ENCODE measurements at places on chromosomes 7 and 10.

DNA sequence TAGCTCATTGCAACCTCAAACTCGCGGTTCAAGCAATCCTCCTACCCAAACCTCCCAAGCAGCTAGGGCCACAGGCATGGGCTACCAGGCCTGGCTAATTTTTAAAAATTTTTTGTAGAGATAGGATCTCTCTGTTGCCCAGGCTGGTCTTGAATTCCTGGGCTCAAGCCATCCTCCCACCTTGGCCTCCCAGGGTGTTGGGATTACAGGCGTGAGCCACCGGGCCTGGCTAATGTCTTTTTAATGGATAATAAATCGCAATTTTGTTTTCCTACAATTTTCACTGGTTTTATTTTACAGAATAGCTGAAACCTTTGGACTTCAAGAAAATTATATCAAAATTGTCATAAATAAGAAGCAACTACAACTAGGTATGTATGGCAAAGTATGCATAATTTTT lies 10.9 kb downstream of the NUB1 start:
- no peak for DNase-seq

- no peak for DNase-seq
These were observed 1.9 kb downstream of the DNAH11 start for GRCh38 chr7:21544715-21545114.

DNA sequence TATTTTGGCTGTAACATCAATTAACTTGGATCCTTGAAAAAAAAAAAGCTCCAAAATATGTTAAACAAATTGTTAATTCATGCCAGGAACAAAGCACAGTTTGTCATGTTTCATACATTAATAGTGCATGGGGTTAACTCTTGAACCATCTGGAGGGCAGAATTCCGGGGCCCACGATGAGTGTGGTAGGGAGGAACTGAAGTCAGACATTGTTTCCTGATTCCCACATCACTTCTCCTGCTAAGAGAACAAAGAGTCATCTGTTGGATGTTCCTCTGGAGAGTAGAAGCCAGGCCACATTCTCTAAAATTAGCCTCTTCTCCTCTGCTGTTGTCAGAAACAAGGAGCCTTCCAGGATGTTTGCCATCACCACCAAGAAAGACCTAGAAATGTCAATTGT lies 54.6 kb downstream of the TMEM178B start:
- no peak for DNase-seq

DNA sequence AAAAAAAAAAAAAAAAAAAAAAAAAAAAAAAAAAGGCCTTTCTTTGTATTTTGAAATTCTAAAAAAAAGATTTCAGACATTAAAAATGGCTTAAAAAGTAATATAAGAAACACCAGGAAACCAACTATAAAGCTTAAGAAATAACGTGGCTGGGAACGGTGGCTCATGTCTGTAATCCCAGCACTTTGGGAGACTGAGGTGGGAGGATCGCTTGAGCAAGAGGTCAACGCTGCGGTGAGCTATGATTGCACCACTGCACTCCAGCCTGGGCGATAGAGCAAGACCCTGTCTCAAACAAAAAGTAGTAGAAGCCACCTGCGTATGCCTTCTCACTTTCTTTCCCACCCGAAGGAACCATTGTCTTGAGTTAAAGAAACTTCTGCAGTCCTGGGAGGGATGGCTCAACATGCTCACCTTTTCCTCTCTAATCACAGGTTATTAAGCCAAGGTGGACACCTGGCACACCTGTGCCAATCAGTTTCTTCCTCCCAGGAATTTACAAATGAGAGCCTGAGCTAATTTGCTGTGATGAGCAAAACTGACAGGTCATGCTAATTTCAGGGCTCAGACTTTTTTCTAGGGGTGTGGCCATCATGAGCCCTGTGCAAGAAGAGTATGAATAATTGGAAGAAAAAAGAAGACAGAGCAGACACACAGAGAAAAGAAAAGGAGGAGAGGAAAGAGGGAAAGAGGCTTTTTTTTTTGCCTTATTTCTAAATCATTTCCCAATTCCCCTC lies 72.0 kb upstream of the PARD3 start:
- no peak for DNase-seq

DNA sequence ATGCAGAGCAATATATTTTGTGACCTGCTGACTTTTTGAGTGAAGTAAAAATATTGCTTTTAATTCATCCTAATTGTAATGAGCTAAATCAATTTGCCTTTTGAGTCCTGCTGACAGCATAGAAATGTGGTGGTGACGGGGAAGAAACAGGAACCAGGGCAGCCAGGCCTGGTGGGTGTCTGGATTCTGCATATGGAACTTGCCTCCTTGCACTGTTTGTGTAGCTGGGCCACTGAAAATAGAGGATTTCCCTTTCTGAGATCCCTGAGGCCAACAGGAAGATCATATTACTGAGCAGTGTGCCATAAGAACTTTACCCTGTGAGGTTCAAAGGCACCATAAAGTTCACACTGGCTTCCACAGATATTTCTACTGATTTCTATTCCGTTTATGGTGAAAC lies 488.4 kb upstream of the AKR1E2 start:
- no peak for DNase-seq

DNA sequence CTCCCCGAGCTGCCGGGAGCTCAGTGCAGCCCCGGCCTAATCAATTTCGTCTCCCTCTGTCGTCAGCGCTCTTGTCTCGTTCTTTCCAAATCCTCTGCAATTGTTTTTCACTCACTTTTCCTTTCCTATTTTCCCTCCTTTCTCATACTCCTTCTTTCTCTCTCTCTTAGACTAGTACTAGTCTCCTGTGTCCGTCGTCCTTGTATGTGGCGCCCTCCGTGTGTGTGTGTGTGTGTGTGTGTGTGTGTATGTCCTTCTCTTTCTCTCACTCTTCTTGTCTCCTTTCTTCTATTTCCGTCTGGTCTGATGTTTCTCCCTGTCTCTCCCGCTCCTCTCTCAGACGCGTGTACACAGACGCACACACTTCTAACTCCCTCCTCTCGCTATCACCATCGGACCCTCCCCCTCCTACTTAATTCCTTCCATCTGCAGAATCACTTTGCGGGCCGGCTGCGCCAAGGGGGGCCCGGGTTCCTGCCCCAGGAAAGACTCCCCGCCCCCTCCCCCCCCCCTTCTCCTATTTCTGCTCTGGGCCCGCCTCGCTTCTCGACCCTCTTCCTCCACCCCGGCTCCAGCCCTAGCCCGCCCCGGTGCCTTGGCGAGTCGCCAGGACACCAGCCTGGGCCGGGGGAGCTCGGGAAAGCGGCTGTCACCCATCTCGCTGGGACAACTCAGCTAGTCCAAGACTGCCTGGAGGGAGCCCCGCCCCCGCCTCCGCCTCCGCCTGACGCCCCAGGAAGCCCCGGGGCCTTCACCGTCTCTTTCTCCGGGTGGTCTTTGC lies 743 bp upstream of the ZCCHC24 start:
- DNase-seq, result peak; percentile 86

Data from fibroblast of skin of right biceps (primary cell).